ENCODE measurements at places on chromosomes 4 and X.
A peak's percentile ranks its signal among the peaks of the same experiment; 100 is the strongest.

- no peak for DNase-seq
Measured at GRCh38 chr4:89419111-89419695, 111.6 kb upstream of the GPRIN3 start.

DNA sequence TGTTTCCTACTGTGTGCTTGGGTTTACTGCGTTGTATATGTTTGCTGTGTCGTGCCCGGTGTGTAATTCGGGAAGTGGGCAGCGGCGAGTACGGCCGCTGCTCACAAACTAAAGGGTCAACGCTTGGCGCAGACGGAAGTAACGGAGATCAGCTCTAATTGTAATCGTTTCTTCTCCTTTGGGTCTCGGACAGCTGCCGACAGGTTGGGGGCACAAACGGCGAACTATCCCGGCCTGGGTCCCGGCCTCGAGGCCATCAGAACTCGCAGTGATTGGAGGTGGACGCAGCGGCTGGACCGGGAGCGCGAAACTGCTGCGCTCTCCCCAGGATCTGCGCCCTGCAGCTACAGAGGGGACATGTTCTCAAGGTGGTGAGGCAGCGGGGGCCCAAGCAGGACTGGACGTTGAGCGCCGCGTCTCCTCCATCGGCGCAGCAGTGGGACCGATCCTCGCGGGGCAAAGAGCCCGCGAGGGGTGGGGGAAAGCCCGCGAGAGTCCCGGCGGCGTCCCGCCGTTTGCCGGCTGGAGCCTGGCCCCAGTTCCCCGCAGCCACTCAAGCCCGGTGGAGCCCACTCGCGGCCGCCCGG lies 516 bp upstream of the ZIC3 start:
- no peak for DNase-seq

DNA sequence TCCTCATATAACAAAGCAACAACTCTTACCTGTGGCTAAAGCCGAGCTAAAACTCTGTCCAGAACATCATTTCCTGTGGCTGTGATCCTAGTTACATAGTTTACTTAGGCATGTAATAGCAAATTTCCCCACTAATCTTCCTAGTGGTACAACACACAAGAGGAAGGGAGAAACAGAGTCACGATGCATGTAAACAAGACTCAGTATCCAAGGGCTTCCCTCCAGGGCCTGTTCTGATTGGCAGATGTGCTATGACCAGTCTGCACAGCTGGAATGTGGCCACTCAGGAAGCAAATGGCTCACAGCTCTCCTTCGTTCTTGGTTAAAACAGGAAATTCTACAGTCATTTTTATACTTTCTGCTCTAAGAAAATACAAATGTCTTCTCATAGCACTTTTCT lies 49.2 kb upstream of the PRSS48 start:
- no peak for DNase-seq

DNA sequence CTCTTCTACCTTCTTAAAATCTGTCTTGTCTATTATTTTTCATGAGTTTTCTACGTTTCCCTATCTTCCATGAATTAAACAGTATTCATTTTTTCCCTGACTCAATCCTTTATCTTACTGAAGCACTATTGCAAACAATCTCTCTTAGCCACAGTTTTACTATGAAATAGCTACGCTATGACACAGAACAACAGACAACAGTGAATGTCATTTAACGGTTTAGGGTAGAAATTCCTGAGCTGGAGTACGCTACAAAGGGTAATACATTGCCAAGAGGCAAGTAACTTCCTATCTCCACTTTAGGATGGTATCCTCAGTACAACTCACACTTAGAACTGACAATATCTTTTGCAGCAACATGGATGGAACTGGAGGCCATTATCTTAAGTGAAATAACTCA lies 552.6 kb downstream of the INPP4B start:
- DNase-seq, result no peak

GRCh38 chrX:111168314-111168713 lies 72.3 kb downstream of the PAK3 start:
- no peak for DNase-seq

GRCh38 chrX:96776966-96777365 lies 92.3 kb downstream of the DIAPH2 start:
- no peak for DNase-seq

DNA sequence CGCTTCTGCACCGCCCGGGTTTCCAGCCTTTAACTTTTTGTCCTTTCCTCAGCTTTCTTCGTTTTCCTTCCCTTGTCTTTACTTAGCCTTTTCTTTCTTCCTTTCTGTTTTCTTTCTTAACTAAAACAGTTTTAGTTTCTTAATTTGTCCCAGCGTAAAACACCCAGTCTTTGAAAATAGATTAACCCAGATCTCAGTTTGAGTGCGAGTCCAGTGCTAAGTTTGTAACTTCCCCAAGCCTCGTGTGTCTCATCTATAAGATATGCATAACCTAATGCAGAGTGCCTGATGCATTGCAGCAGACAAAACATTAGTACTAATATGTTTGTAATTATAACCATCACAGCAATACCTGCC lies 460 bp upstream of the GEMIN8 start:
- no peak for DNase-seq

- DNase-seq, result no peak
Measured at GRCh38 chr4:66943112-66943511, 602.2 kb downstream of the CENPC start.

DNA sequence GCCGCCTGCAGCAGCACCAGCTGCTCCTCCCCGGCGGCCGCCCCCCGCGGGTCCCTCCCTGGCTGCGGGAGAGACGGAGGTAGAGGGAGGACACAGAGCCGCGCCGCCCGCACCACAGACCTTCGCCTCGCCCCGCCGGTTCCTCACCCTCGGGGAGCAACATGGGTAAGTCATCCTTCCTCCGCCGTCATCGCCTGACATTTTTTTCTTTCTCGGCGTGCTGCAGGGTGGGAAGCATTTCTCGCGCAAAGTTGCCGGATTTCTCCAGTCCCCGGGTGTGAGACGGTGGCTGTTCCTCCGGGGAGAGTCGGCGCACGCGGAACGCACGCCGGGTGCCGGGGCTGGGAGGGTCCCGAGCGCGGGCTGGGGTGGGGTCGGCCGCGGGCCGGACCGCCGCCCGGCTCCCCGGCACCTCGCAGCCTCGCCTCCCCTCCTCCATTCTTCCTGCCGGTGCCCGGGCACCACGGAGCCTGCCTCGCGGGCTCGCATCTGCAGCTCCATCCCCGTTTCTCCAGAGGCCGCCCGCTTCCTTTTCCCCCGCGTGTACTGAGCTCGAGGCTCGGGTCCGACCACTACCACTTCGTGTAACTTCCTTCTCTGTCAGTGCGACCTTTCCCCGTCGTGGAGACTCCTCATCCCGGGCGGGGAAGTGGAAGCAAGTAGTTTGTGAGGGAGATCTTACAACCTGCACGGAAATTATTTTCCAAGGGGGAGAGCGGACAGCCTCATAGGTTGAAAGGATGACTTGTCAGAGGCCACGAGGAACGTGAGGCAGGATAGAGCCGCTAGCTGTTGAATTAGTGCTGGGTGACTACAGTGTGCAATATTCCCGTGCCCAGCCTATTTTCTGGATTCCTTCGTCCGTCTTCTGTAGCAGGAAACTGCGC lies 464 bp downstream of the RAP1GDS1 start:
- peak; percentile 26 for DNase-seq

DNA sequence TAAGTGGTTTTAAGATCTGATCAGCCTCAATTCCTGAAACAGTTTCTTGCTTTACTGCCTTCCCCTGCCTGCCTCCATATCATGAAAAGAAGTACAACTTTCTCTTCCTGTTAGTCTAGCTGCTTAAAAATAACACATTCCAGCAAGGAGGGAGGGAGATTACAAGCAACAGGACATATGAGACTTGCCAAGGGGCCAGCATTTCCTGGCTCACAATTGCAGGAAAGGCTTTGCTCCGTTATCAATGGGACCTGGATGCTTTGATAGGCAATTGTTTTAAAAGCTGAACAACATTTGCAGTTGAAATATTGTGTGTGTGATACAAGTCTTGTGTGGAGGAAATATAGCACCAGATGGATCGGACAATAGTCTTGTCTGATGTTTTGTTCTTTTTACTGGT lies 425.0 kb downstream of the FAT4 start:
- no peak for DNase-seq

DNA sequence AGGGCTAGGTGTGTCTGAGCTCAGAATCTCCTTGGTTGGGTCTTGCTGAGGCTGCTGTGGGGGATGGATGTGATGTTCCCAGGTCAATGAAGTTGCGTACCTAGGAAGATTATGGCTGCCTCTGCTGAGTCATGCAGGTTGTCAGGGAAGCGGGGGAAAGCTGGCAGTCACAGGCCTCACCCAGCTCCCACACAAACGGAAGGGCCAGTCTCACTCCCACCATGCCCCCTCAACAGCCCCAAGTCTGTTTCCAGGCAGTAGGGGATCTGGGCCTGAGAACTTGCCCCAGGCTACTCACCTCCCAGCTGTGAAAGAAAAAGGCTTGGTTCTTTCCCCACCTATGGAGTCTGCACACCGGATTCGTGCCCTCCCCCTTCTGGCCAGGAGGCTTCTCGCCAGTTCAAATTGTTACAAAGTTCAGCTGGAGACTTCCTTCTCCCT lies 72.9 kb downstream of the WDR44 start:
- no peak for DNase-seq

DNA sequence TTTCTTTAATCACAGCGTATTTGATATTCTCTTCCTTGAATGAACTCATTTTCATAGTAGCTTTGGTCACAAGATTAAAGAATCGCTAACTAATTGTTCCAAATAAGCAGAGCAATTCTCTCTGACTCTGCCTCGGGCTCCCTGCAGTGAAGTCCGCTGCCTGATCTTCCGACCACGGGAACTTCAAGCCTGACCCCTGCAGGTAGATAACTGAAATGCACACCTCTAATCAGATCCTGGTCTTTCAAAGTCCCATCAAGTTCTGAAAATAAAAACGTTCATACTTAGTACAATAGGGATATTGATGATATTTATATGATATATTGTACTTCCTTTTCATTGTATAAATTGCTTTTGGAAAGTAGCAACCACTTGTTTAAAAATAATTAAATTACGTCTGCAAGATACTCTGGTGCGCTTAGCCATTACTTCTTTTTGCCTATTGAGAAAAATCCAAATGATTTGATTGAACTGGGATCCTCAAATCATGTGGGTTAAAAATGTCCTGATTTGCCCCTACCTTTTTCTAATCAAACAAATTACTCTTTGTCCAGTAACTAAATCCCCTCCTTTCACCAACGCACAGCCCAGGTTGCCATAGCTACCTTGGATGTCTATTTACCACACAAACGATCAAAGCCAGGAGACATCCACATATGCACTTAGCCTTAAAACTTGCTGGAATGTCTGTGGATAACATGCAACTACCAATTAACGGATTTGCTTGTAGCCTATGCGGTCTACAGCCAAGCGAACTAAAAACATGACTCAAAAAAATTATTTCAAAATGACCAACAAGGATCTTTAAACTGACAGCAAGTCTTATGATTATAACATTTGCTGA lies 4.2 kb downstream of the MID1 start:
- no peak for DNase-seq

DNA sequence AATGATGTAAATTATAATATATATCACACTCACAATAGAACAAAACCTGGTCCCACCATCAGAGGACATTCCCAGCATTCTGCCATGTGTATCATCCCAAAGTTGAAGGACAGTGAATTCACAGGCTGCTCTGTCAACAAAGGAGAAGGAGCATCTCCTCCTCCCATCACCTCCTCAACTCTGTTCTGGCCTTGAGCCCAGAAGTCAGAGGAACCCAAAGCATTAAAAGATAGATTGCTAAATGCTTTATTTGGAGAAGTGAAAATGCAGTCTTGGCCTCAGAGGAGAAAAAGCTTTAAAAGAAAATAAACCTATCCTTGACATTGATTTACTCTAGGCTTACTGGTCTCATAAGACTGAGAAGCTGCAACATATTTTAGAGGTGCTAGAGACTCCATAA lies 268.8 kb upstream of the RASGEF1B start:
- no peak for DNase-seq

GRCh38 chr4:162154862-162155540 lies 8.8 kb downstream of the FSTL5 start:
- no peak for DNase-seq

DNA sequence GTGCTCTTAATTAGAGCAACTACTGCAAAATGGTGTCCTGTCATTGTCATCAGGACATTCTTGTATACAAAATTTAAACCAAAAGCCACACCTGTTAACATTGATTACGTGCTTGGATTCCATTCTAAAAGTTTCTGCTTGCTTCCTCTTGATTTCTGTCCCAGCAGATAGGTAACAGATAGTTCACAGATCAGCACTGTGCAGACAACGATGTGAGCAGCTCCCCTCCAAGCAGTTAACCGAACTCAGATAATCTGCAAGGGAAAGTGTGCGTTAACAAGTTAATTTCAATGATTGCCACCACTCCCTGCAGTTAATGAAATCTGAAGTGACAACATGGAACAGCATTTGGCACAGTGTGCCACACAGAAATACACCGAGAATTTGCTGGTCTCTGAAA lies 54.4 kb upstream of the RELL1 start:
- no peak for DNase-seq

DNA sequence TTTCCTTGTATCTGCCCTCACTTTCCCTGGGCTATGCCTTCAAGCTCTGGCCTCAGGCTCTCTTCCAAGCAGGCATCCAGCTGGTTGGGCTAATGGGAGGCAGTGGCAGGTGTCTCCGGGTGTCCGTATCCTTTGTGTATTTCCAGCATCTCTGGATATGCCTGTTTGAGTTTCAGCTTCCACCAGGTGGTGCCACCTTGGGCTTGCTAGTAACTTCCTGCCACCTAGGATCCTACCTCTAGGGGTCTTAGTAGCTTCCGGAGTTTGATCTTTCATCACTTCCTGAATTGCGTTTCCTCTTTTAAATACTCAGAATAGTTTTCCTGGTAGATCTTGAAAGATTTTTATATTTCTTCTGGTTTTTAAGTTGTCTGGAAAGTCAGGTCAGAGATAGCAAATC lies 23.2 kb upstream of the ANOS1 start:
- DNase-seq, result no peak

DNA sequence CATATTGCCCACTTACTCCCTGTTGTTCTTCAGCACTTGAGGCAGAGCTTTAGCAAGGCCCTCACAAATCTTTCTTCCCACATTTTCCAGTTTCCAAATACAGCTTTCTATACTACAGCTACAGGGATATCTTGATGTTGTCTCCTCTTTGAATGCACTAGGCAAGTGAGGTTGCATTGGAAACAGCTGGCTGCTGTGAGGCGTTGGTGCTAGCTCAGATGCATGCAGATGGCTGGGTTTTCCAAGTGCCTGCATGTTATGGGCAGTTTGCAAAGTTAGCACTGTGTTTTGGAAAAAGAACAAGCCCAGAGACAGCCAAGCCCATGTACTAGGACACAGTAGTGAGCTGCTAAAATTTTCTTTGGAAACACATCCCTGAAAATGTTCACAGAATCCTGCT lies 315.1 kb upstream of the RASGEF1B start:
- DNase-seq, result no peak

GRCh38 chr4:13920901-13921300 lies 293.4 kb upstream of the BOD1L1 start:
- DNase-seq, result no peak

GRCh38 chr4:114563536-114564315 lies 34.9 kb upstream of the UGT8 start:
- no peak for DNase-seq

Measured in NCI-H1048 (cell line).